ENCODE measurements at places on chromosomes 11 and 22.

DNA sequence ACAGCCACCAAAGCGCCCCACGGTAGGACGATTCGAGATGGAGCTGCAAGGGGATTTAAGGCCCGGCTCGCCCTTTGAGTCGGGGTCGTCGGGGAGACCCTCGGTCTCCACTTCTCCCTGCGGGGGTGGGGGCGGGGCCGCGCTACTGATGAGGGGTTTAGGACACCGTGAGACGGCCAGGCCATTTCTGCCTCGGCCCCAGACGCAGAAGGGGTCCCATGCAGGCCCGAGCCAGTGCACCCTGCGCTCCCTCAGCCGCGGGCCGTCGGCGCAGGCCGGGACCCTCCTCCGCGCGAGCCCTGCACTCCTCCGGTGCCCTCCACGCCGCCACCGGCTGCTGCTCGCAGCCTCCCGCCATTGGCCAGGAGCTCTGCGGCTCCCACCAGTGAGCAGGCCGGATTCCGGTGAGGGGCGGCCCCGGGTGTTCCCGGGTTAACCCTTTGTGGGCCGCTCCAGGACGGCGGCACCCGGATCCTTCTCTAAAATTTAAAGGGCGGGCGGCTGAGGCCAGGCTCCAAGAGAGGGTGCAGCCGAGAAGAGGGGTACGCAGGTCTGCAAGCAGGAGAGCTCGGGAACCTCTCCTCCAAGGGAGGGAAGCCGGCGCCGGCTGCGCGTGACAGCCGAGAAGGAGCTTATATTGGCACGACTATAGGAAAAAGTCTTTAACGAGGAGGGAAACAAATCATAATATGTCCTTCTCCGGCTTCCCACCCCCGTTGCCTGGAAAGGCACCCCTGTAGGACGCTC, 18.0 kb downstream of the CREB3L1 start:
- peak; percentile 54 for DNase-seq

GRCh38 chr11:74050465-74050864, 41.6 kb upstream of the UCP3 start:
- DNase-seq = no peak

- no peak for DNase-seq
Measured at GRCh38 chr11:133995066-133995465, 38.3 kb upstream of the IGSF9B start.

DNA sequence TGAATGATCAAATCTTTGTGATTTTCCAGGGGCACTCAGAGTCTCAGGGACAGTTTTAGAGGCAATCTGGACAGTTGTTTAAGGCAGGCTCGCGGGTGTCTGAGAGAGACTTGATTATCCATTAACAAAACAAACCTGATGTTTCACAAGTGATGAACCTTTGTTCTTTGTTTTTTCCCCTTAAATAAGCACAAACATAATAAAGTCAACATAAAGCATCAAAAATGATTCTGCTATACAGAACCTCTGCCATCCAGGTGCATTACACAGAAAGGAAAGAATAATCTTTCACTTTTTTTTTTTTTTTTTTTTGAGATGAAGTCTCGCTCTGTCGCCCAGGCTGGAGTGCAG, 13.2 kb downstream of the BID start:
- DNase-seq = no peak

- DNase-seq = peak; percentile 72
Measured at GRCh38 chr11:64245797-64246620, 734 bp downstream of the PPP1R14B start.

DNA sequence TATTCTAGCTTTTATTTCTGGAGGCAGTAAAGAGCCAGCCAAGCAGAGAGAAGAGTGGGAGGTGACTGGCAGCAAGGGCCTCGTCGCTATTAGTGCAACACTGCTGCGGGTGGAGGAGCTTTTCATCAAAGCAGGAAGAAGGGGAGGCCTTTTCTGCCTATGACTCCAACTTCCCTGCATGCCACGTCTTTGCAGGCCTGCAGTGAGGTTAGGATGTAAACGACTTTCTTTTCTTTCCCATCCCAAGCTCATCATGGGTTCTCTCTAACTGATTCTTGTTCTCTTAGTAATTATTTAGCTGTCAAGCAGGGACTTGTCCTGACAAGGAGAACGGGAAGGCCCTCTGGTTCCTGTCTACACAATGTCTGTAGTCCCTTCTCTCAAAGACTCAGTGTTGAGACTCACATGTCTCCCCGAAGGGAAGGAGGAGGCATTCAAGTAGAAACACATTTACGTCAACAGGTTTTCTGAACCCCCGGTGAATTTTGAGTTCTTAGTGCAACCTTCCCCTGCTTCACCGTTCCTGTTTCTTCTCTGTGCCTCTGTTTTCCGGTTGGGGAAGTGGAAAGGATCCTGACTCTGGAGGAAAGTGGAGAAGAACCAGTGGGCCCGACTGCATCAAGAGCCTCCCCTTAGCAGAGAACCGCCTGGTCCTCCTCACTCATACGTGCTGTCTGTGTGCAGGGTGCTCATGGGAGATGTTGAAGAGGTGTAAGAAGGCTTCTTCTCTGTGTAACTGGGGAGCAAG, 56.9 kb downstream of the PACS1 start:
- peak; percentile 39 for DNase-seq

GRCh38 chr22:39208013-39208680, 36.6 kb downstream of the PDGFB start:
- DNase-seq = no peak

DNA sequence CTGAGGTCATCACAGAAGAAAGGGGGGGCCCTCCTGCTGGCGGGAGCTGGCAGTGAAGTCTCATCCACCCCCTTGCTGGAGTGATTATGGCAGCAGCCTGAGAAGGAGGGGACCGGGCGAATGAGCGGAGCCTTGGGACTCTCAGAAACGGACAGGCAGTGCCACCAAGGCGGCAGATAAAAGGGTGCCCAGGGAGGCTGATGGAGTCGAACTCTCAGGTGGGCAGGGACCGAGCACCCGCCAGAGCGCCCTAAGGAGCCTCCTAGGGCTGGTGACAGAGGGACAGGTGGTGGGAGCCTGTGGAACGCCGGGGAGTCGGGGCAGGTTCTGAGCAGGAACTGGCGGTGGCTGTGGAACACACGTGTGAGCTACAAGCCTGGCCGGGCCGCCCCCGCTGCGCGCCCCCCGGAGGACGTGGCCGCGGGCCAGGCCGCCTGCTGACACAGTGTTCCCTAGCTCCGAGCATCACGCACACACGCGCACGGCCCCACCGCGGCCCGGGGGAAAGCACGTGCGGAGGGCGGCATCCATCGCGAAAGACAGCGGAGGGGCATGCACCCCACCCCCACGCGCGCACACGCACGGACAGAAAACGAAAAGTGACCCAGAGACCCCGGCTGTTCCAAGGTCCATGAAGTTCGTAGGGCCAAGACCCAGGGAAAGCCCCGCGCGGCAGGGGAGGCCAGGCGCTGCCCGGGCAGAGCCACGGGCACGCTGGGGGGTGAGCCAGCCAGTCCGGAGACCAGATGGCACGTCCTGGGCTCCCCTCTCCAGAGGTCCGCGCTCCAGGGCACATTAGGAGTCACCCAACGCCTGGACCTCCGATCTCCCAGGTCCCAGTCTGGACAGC, 1.0 kb downstream of the VWCE start:
- peak; percentile 47 for DNase-seq

DNA sequence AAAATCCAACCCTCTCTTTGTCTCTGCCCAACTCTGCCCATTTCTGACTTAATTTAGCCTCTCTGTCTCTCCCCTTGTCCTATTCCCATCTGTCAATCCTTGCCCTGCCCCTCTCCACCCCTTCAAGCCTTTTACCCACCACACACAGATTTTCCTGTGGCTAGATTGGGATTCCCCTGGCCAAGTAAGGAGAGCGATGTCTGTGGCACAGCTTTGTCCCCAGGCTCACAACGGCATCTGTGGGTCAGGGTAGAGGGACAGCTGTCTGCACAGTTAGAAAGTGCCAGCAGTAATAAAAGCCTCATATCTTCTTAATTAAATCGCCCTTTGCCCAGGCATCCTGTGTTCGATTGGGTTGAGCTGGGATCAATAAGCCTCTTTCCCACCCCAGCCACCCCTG, 1.3 kb upstream of the KCNC1 start:
- DNase-seq = no peak

GRCh38 chr11:100010393-100010792, 676.7 kb upstream of the ARHGAP42 start:
- DNase-seq = no peak

DNA sequence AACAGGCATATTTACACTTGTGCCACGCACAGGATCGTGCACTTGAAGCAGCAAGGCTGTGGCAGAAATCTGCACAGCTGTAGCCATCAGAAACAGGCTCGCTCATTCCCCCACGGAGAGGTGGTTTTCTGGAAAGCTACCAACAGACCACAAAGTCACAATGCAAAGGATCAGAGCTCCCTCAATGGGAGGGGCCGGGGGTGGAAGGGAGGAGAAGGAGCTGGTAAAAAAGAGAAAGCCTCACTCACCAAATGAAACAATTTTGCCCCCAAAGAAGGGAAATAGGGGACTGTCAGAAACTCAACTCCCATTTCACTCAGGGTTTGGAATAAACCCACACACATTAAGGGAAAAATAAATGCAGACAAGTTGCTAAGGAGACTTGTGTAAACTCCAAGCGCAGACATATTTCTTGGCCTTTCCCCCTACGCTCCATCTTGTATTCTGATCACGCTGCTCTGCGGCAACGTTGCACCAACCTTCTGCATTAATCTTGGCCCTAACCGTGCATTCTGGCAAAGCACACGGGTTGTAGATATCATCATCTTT, 43.2 kb upstream of the BLID start:
- DNase-seq = no peak

DNA sequence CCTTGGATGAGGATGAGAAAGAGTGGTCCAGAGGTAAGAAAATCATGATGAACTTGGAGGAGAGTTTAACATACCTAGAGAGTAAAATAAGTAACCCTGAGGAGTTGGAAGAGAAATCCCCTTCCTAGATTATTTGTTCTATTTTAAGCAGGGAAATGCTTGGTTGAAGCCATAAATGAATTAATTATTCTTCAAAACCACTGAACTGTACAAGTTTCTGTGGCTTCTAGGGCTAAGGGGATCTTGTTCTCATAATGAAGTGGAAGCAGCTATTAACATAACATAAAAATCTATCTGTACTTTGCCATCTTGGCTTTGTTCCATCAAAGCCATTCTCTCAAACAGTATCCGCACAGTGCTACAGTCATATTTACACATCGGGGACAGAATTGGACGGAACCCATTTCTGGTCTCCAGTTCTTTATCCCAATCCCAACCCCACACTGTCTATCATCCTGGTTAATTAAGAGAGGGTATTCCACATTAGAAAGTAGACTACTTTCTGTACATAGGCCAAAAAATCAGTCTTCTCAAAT, 14.5 kb upstream of the ARHGAP42 start:
- DNase-seq = no peak

- DNase-seq = no peak
Measured at GRCh38 chr22:25758316-25758715, 16.3 kb downstream of the MYO18B start.

DNA sequence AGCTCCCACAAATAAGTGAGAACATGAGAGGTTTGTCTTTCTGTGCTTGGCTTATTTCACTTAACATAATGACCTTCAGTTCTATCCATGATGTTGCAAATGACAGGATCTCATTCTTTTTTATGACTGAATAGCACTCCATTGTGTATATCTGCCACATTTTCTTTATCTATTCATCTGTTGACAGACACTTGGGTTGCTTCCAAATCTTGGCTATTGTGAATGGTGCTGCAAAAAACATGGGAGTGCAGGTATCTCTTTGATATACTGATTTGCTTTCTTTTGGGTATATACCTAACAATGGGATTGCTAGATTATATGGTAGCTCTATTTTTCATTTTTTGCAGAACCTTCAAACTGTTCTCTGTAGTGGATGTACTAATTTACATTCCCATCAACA, 13.3 kb downstream of the GVQW3 start:
- no peak for DNase-seq

- DNase-seq = no peak
Measured at GRCh38 chr11:111798279-111798678, 32.1 kb upstream of the PPP2R1B start.

- DNase-seq = no peak
Measured at GRCh38 chr11:36380296-36381014, 84.4 kb downstream of the PRR5L start.

- DNase-seq = no peak
Measured at GRCh38 chr11:66888282-66888681, 31.4 kb downstream of the LRFN4 start.

DNA sequence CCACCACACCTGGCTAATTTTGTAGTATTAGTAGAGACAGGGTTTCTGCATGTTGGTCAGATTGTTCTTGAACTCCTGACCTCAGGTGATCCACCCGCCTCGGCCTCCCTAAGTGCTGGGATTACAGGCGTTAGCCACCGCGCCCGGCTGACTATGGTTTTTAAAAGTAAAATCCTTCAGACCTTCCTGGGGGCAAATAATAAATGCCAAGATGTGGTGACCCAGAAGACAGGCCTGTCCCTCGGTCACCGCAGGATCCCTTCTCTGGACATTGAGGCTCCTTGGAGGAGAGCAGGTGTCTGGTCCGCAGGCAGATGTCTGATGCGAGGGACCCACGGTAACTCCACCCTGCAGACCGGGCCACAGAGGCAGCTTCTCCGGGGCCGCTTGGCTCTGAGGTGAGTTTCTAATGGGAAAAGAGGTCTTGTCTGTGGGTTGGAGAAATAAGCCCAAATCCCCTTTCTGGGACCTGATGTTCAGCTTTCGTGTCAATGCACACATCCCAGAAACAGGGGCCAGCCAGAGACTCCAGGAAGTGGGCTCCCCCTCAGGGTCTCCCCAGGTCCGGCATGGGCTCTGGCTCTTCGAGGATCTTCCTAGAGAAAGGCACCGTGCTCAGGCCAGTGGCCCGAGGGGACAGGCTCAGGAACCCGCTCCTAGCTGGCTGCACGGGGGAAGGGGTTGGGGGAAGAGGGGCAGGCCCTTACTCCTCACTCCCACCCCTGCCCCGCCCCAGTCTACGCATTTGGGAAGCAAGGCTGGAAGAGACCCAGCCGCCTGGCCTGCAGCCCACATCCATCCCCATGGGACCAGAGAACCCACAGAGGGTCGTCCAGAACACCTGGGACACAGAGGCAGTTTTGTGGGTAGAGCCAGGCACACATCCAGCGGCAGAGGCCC, 100.6 kb downstream of the WNT7B start:
- DNase-seq = no peak

GRCh38 chr22:20777420-20778177, 3.7 kb downstream of the SERPIND1 start:
- DNase-seq = no peak

- DNase-seq = no peak
Measured at GRCh38 chr11:9789910-9790309, 126.0 kb downstream of the SWAP70 start.

DNA sequence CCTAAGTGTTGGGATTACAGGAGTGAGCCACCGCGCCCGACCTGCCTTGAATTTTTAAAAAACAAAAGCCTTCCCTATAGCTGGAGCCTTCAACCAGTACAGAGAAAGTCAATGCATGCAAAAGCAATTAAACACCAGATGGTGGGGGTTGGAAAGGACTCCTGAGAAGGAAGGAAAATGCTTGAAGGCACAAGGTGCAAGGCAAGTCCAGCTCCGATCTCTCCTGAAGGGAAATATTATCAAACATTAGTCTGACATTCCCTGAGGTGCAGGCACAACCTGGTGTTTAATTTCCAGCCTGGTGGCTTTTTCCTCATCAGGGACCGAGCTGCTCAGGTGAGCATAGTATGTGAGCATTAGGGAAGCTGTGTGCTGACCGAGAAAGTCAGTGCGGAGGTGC, 12.9 kb upstream of the RAPSN start:
- no peak for DNase-seq

- DNase-seq = no peak
Measured at GRCh38 chr11:61830237-61831105, 2.4 kb downstream of the FADS2 start.
